ENCODE measurements at places on chromosomes 5 and 9.

GRCh38 chr5:50881407-50881806 lies 215.0 kb downstream of the PARP8 start:
- no peak for DNase-seq

GRCh38 chr9:110977259-110977709 lies 61.0 kb downstream of the LPAR1 start:
- DNase-seq: no peak

GRCh38 chr5:72523960-72524582 lies 16.9 kb upstream of the ZNF366 start:
- DNase-seq: no peak

DNA sequence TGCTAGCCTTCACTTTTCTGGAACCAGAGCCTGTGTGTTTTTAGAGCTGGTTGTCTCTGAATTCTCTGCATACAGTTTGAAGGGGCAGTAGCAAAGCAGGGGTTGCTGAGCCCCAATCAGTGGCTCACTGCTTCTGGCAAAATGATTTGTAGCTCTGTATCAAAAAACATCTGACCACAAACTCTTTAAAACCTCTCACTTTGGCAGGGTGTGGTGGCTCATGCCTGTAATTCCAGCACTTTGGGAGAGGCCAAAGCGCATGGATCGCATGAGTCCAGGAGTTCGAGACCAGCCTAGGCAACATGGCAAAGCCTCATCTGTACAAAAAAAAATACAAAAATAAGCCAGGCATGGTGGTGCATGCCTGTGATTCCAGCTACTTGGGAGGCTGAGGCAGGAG lies 28.3 kb upstream of the APC start:
- DNase-seq: no peak

DNA sequence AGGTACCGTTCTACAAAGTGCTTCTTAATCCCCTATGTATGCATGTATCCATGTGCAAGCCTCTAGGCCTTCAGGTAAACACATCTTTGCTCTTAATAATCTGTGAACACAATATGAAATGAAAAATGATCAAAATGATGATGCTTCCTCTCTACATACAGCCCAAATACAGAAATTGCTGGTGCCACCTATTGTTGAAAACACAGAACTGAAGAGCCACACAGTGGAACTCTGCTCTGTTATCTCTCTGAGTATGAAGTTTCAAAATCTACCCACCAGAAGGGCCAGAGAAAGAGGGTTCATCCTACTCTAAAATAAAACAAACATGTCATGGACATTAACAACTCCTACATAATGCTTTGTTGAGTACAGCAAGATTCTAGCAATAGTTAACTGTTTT lies 71.3 kb downstream of the GLIS3 start:
- no peak for DNase-seq

GRCh38 chr5:77181596-77182304 lies 28.7 kb upstream of the PDE8B start:
- DNase-seq: no peak

DNA sequence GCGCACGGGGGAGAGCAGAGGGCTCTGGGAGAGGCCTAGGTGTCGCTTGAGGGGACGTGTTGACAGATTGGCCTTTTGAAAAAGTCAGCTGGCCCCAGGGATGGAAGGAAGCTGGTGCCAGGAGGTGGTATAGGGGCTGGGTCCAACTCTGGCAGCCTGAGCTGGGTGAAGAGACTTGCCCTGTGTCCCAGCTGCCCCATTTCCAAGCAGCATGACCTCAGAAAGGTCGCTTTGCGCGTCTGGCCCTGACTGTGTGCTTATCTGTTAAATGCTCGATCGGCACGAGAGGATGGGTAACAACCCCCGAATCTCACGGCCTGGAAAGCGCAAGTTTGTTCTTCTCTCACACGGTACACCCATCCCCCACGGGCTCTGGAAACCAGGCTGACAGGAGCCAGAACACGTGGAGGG lies 31.2 kb upstream of the LAMC3 start:
- no peak for DNase-seq

DNA sequence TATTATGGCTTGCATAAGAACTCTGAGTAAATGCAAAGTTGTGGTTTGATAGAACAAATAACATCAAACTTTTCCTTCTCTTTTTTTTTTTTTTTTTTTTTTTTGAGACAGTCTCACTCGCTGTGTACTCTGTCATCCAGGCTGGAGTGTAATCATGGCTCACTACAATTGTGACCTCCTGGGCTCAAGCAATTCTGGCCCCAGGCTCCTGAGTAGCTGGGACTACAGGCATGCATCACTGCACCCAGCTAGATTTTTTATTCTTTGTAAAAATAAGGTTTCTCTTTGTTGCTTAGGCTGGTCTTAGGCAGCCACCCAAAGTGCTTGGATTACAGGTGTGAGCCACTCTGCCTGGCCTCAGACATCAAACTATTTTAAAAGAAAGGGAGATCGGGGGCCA lies 19.0 kb upstream of the PTGER4 start:
- DNase-seq: no peak

DNA sequence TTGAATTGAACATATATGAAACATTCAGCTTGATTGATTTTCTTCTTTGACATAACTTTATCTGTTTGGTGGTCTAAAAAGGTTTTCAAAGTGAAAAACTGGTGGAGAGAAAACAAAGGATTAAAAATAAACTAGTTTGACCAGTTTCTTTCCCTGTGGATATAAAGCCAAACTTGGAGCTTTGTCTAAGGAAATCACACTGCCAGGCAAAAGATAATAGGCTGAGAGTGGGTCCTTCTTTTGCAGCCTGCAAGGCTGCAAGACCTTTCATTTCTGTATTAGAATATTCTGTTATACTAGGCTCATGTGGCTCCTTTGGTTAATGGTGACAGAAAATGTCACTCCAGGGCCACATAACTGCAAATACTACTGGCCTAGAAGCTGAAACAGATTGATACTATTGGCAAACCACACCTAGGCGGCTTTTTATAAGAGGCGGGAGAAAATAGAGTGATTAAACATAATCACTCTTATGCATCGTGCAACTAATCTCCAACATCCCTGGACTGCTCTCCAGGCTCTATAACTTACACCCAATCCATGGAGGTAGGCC lies 129.1 kb upstream of the ZNF462 start:
- no peak for DNase-seq

DNA sequence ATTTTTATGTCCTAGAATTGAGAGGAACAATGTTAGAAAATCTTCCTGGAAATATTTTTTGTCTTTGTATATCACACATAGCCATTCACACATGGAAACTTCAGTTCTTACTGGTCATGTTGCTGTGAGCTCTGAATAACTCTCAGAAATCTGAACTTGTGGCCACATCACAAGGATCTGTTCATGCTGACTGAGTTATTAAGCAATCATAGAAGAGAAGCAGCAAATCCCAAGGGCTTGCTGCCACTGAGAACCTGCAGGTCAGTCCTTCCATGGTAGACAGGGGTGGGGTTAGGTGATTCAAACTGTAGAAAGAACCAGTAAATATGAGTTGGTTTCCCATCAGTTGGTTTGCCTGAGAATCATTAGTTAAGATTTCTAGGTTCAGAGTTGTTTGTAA lies 27.6 kb downstream of the SGCD start:
- DNase-seq: no peak

GRCh38 chr9:96169484-96169883 lies 132.5 kb downstream of the HSD17B3 start:
- DNase-seq: no peak

- DNase-seq: no peak
These were observed 106.7 kb downstream of the SMIM15 start for GRCh38 chr5:61055434-61056006.

- no peak for DNase-seq
These were observed 13.3 kb upstream of the COL5A1 start for GRCh38 chr9:134628354-134628736.

- DNase-seq: no peak
These were observed 243.6 kb downstream of the PBX3 start for GRCh38 chr9:125990793-125991220.

GRCh38 chr9:135297456-135298075 lies 182.0 kb upstream of the PPP1R26 start:
- no peak for DNase-seq

- DNase-seq: no peak
These were observed 136.6 kb downstream of the PIK3R1 start for GRCh38 chr5:68352166-68352565.

- no peak for DNase-seq
These were observed 2.2 kb downstream of the FBXW5 start for GRCh38 chr9:136942112-136942880.

DNA sequence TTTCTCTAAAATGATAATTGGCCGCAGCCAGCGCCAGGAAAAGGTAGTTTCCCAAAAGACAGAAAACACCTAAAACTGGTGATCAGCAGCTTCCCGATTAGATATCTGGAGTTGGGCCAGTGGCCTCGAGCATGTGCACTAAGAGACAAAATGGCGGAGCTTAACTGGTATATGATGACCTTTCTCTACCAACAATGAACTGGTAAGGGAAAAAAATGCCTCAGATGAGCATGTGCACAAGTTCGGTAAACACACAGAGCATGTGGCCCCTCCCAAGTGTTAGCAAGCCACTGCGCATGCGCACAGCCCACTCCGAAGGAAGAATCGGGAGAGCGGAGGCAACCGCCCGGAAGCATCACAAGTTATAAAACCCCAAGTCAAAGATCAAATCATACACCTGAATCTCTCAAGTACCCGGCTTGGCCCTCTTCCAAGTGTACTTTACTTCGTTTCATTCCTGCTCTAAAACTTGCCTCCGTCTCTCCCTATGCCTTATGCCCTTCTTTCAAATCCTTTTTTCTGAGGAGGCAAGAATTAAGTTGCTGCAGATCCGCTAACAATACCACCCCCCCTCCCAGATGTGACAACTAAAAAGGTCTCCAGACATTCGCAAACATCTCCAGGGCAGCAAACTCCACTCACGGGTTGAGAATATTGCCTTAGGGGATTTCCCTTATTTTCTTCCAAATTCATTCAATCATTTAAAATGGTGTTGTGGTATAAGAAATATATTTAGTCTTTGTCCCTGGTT lies 15.0 kb upstream of the PTBP3 start:
- DNase-seq: peak; percentile 64

GRCh38 chr5:16528382-16529110 lies 62.9 kb upstream of the ZNF622 start:
- no peak for DNase-seq

- DNase-seq: no peak
These were observed 382.2 kb downstream of the LRRC70 start for GRCh38 chr5:62960781-62961180.

DNA sequence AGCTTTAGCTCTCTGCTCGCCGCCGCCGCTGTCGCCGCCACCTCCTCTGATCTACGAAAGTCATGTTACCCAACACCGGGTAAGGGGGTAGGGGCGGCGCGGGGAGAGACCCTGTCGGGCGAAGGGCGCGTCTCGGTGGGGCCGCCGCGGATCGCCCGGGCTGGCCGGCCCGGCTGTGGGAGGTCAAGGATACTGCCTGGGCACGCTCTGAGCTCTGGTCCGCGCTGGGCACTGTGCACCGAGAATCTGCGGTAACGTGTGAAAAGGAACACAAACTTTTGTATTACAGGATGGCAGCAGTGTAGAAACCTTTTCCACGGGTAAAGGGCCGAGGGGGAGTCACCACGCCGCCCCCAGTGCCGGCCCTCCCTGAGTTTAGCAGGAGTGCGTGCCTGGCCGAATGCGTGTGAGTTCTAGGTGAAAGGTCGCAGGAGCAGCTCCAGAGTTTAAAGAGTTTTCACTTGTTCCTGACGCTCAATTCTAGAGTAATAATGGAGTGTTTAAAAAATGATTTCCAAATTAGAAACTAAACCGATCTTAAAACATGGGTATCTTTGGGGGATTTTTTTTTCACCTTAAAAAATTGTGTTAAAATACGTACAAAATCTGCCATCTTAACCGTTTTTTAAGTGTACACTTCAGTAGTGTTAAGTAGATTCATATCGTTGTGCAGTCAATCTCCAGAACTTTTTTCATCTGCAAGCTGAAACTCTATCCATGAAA lies at the start of gene HSDL2:
Gene HSDL2 (plus strand): TSS at position 7 of the 723 bp plus-strand sequence. CDS start 56 bp downstream, at position 63.
- no peak for DNase-seq

- DNase-seq: no peak
These were observed 66.6 kb downstream of the DEPDC1B start for GRCh38 chr5:60633341-60633740.

GRCh38 chr9:24041160-24041690 lies 215.2 kb upstream of the ELAVL2 start:
- no peak for DNase-seq
